ENCODE measurements at places on chromosomes 6 and 20. TPM values are rescaled to one million over a fixed set of nuclear protein-coding genes. Genes with fewer than 3 reads are reported as not detected.

GRCh38 chr20:34311118-34312023 is 8.2 kb upstream of the AHCY start:
- DNase-seq, result no peak

DNA sequence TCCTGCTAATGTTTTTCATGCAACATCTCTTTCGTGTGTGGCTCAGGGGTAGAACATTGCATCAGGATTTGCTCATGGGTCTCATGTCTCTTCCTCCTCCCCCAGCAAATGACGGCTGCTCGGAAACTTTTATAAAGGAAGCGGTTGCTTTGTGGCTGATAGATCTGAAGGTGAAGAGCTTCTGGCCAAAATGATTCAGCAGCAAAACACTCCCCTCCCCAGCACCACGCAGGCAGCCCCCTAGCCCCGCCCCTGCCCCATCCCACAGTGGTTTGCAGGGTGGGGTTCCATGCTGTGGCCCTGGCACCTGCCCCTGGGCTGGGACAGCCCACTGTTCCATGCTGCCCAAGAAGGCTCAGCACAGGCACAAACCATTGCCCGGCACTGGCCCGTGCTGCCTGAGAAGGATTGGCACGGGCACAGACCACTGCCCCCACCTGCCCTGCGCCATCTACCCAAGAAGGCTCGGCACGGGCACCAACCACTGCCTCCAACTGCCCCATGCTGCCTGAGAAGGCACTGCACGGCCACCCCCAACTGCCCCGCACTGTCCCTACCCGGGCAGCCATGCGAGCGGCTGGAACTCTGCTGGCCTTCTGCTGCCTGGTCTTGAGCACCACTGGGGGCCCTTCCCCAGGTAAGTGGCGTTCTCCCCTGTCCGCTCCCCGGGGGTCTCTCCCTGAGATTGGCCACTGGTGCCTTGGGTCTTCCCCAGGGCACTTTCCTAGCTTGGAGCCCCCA is at the start of gene CST7:
Gene CST7, plus strand, starts transcription at position 331 of the 741 bp plus-strand sequence. Its CDS starts 237 bp downstream, at position 568.
- DNase-seq, result peak; percentile 47

DNA sequence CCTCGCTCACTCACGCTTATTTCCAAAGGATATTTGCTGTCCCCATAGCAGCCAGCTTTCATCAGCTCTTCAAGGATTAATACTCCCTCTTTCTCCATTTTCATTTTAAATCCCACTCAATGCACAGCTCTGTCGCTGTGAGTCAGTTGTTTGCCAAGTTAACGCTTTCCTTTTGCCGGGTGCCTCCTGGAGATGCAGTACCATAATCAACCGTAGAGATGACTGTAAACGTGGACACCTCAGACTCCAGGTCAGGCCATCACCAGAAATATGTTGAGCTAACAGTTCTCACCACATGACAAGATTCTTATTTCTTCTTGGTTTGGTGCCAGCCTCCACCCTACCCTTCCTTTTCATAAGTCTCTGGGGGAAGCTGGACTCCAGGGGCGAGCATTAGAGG is 66.6 kb upstream of the TAB2 start:
- no peak for DNase-seq

DNA sequence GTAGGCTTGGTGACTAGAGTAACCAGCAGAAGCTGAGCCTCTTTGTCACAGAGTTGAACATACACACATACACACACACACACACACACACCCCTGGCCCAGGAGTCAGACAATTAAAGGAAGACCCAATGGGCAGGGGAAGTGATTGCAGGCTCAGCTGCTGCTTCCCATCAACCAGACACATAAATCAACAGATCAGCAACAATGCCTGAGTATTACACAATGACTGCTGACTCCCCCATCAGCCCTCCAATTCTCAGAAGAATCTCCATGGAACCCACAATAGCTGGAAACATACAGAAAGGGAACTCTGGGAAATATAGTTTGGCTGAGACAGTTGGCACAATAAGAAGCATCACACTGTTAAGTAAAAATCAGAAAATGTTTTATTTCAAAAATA is 270.4 kb upstream of the PLCB4 start:
- peak; percentile 30 for DNase-seq

The CYP39A1 gene
- 5.9 TPM for total RNA-seq

The RSPH9 gene
- 0.15 TPM for total RNA-seq

The MCCD1 gene
- not detected for total RNA-seq

- DNase-seq, result no peak
Measured at GRCh38 chr6:155444120-155444917, 11.3 kb downstream of the NOX3 start.

Measured in left ventricle myocardium superior (tissue), 1 donor.